ENCODE measurements at places on chromosomes 12 and 14.

DNA sequence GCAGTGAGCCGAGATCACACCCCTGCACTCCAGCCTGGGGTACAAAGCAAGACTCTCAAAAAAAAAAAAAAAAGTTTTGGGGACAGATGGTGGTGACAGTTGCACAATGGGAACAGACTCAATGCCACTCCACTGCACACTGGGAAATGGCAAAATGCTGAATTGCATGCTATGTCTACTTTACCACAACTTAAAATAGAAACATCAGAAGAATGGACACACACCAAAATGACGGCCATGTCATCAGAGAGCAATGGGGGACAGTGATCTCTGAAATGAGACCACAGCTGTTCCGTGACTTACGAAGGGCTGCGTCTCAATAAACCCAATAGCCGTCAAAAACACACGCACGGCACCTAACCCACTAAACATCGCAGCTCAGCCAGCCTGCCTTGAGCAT is 13.7 kb downstream of the DDX54 start:
- DNase-seq = no peak

DNA sequence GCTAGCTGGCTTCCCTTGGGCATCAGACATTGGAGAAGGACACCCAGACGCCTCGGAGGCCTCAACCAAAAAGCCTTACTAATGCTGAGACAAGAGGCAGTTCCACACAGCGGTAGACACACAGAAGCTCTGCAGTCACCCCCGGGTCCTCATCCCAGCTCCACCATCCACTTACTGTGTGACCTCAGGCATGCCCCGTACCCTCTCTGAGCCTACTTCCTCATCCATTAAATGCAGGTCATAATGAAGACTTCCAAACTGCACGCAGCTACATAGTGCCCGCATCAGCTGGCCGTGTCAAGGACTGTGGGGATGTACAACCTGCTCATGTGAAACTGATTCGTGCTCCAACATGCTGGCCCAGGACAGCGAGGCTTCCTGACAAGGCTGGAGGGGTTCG is 72.3 kb downstream of the KDM2B start:
- no peak for DNase-seq

- DNase-seq = no peak
These were observed 412.5 kb downstream of the RMST start for GRCh38 chr12:97875064-97875463.

GRCh38 chr14:49106741-49107667 is 479.2 kb downstream of the RPS29 start:
- no peak for DNase-seq

- no peak for DNase-seq
These were observed 358.8 kb downstream of the GLT1D1 start for GRCh38 chr12:129211862-129212630.

DNA sequence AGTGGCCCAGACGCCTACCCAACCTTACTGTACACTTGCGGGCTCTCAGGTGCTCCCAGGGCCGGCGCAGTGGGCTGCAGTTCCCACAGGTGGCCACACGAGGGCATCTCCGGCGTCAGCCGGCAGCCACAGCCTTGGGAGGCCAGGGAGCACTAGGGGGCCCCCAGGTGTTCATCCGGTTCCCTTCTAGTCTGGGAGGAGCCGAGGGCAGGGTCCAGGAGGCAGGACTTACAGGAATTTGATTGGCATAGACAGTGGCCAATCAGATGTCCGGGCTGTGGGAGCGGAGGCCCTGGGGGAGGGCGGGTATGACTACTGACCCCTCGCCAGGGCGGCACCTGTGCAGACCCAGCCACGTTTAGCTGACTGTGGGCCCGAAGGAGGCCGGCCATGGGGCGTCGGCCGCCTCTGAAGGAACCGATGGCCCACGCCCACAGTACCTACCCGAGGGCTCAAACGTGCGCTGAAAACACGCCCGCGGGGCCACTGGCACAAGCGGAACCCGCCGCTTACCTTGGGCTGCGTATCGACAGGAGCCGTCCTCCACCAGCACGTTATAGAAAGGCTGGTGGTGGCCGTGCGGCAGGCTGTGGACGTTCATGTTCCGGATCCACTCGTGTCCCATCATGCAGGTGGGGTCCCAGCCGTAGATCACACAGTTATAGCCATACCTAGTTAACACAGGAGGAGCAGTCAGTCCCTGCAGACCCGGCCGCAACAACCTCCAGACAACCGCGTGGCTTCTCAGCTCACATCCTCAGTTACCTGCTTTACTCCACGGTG is 34.8 kb downstream of the FBXO21 start:
- DNase-seq = peak; percentile 34

DNA sequence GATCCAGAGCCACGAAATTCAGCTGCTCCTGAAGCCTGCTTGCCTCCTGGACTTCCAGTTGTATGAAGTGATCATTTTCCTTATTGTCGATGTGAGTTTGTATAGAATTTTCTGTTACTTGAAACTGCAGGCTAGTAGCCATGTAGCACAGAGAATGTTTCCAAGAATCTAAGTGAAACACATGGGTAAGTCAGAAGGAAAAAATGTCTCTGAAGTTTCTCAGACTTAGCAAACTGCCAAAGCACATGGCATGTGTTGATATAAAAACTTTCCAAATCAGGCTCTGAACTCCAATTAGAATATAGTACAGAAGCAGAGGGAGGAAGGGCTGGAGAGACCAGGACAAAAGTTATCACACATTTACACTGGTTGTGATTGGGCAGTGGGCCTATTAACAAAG is 9.8 kb upstream of the PCNX1 start:
- DNase-seq = no peak

GRCh38 chr12:87274594-87275245 is 754.5 kb downstream of the C12orf50 start:
- DNase-seq = no peak

- DNase-seq = peak; percentile 41
These were observed 32.1 kb upstream of the SLC38A1 start for GRCh38 chr12:46300910-46301309.

DNA sequence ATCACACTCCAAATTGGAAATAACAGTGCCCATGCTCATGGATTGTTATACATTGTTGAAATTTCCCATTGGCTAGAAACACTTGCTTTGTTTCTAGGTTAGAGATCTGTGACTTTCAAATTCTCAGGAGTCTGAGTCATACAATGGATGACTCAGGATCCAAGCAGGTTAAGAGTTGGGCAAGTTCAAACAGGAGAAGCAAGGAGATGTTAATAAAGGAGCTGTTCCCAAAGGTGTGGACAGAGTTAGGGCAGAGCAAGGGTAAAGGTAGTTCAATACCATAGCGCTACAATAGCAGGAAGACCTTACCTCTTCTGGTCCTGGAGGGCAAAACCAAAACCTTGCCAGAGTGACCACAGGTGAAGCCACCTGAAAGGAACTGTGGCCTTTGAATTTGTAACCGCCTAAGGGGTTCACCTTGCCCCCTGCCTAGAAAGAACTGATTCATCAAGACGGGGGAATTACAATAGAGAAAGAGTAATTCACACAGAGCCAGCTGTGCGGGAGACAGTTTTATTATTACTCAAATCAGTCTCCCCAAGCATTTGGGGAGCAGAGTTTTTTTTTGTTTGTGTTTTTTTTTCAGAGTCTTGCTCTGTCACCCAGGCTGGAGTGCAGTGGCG is 4.2 kb upstream of the AMN1 start:
- no peak for DNase-seq

DNA sequence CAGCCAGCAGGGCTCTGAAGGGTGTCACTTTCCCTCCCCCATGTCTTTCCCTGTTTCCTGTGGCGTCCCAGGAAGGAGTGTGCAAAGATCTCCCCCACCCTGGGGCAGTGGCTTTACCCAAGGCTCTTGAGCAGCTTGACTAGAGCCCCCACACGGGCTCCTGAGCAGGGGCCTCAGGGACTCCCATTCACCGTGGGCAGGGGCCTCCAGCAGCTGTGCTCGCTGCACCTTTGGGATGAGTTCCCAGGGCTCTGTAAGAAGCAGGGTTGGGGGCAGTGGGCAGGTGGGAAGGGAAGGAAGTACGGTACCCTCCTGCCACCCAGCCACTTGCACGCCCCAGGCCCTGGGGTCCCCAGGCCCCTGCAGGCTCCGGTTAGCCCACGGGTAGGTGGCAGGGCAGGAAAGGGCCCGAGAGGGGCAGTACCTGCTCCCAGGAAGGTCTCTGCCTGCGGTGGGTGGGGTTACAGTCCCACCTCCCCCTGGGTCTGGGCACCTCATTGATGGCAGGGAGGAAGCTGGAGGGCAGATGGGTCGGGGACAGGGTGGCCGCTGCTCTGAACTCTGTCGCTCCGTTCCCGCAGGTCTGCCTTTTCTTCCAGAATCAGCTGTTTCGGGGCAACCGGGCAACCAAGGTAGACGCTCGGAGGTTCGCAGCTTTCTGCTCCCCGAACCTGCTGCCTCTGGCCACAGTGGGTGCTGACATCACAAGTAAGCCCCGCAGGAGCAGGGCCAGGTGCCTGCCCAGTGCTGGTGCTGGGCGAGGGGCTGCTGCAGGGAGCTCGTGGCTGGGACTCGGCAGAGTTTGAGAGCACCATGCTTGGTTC is 13.0 kb downstream of the ASPG start:
- no peak for DNase-seq

- no peak for DNase-seq
These were observed 390.1 kb upstream of the PDE3A start for GRCh38 chr12:19978193-19978592.

- DNase-seq = no peak
These were observed 472.5 kb downstream of the ADAMTS20 start for GRCh38 chr12:43079476-43079875.

DNA sequence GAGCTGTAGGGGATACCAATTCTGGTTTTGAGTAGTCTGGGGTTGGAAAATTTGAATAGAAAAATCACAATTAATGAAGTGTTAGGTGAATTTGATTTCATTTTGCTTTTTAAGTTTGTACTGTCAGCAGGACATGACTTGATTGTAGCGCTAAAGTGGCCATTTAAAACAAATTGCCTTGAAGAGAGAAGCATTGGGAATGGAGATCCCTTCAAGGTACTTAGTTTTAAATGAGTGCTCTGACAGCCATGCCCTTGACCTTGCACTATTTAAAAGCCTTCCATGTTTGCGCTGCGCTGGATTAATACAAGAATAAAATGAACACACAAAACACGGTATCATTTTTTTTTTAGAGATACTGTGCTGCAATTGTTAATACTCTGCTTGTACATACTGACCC is 345.9 kb downstream of the NAV3 start:
- peak; percentile 33 for DNase-seq

GRCh38 chr14:40576880-40577478 is 1029.7 kb upstream of the LRFN5 start:
- DNase-seq = no peak

DNA sequence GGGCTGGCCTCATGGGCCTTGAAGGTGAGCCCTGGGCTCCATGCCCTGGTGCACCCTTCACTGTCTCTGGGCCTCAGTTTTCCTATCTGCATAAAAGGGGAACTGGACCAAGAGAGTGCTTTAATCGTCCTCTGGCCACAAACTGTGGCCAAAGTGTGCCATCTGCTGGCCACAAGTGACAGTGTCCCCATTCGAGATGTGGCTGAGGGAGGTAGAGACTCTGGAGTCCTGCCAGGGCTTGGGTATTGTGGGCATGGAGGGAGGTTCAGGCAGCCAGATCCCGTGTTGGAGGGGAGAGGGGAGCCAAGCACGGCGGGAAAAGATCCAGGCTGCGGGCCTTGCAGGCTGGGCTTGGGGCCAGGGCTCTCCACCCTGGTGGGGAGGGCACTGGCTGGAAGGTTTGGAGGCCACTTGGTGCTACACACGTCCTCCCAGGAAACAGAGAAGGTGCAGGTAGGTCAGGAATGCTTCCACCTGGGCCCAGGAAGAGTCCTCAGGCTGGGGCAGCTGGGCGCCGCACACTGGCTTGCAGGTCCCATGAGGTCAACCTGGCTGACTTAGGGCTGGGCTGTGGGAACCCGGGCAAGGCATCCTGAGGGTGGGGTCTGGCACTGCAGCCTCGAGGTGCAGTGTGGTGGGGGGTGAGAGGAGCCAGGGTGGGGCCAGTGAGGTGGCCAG is 7.3 kb upstream of the KIF26A start:
- peak; percentile 89 for DNase-seq

- DNase-seq = peak; percentile 83
These were observed 2.5 kb downstream of the COL2A1 start for GRCh38 chr12:48001505-48002413.

GRCh38 chr14:55545779-55546178 is 34.2 kb upstream of the KTN1 start:
- no peak for DNase-seq

Data from NCI-H1092 (cell line).